ENCODE measurements at places on chromosomes 13 and 19. TPM values are rescaled to one million over a fixed set of nuclear protein-coding genes. Genes with fewer than 3 reads are reported as not detected.

DNA sequence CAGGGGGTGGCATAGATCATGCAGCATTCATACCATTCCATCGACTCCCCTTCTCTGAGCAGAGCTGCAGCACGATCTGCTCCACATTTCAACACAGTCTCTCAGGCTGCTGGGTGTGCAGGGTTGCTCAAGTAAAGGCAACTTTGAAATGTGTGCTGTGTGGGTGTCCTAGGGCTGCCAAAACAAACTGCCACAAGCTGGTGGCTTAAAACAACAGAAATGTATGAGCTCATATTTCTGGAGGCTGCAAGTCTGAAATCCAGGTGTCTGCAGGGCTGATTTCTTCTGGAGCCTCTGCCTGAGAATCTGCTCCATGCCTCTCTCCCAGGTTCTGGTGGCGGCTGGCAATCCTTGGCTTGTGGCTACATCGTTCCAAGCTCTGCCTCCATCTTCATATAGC is 63.7 kb upstream of the WDFY2 start:
- no peak for DNase-seq

GRCh38 chr13:77513719-77514335 is 21.7 kb upstream of the SCEL start:
- DNase-seq: no peak

- no peak for DNase-seq
Observed at GRCh38 chr13:26259634-26260033, 5.7 kb downstream of the CDK8 start.

Gene ZNF563
- total RNA-seq: 2.3 TPM

Gene NTN5
- 1.3 TPM for total RNA-seq

Gene ADPRHL1
- total RNA-seq: 2.9 TPM

DNA sequence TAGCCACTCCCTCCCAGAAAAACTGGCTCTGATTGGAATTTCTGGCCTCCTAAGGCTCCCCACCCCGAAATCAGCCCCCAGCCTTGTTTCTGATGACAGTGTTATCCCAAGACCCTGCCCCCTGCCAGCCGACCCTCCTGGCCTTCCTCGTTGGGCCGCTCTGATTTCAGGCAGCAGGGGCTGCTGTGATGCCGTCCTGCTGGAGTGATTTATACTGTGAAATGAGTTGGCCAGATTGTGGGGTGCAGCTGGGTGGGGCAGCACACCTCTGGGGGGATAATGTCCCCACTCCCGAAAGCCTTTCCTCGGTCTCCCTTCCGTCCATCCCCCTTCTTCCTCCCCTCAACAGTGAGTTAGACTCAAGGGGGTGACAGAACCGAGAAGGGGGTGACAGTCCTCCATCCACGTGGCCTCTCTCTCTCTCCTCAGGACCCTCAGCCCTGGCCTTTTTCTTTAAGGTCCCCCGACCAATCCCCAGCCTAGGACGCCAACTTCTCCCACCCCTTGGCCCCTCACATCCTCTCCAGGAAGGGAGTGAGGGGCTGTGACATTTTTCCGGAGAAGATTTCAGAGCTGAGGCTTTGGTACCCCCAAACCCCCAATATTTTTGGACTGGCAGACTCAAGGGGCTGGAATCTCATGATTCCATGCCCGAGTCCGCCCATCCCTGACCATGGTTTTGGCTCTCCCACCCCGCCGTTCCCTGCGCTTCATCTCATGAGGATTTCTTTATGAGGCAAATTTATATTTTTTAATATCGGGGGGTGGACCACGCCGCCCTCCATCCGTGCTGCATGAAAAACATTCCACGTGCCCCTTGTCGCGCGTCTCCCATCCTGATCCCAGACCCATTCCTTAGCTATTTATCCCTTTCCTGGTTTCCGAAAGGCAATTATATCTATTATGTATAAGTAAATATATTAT is 6.1 kb downstream of the FOSB start:
- no peak for DNase-seq

- DNase-seq: no peak
Observed at GRCh38 chr13:101755228-101755887, 302.9 kb downstream of the ITGBL1 start.

- DNase-seq: no peak
Observed at GRCh38 chr13:80751854-80752253, 410.9 kb upstream of the SPRY2 start.

DNA sequence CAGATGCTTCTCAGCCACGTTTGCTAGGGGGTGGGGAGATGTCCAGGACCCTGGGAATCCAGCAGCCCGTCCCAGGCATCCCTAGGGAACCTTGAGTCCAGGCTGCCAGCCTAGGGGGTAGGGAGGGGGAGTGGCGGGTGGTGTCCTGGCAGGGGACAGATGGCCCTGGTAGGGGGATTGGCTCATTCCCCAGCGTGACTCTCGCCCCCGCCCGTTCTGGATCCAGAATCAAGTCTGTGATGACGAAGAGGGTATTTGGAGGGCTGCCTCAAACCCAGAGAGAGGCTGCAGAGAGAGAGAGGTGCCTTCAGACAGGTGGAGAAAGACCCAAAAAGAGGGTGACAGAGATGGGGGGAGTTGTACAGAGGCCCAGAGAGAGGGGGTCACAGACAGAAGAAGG is 4.1 kb downstream of the SLC17A7 start:
- DNase-seq: no peak

Gene ZNF709
- 3.4 TPM for total RNA-seq

Gene B3GNT8
- 1.5 TPM for total RNA-seq

DNA sequence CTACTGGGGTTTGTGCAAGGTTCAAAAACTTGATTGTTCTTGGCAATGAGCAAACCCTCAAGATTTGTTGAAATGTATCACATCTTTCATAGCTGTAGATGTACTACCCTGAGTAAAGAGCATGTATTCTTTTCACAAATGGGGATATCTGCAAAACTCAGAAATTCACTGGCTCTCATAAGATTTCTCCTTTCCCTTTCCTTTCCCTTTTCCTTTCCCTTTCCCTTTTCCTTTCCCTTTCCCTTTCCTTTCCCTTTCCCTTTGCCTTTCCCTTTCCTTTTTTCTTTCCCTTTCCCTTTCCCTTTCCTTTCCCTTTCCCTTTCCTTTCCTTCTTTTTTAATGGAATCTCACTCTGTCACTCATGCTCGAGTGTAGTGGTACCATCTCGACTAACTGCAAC is 69.1 kb downstream of the FNDC3A start:
- no peak for DNase-seq

Gene MAST1
- total RNA-seq: 0.32 TPM

GRCh38 chr13:97423300-97424045 is 10.5 kb upstream of the RAP2A start:
- no peak for DNase-seq

- no peak for DNase-seq
Observed at GRCh38 chr13:113936166-113936965, 37.5 kb downstream of the C13orf46 start.

DNA sequence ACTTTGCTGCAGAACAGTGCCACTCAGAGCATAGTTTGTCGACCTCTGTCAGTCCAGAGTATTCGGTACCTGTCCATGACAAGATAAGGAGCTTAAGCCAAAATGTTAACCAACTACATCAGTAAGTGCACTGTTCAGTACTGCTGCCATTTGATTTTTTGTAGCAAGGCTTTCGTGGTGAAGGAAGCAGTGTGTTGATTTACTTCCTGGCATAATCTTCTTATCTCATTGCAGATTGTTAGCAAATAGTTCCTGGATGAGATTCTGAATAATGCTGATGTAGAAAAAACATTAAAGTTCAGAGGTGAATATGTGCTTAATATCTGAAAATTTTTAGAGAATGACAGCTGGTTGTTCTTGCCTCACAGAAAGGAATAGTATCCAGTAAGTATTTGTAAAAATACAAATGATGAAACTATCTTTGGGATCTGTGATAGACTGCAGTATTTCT is 85.7 kb downstream of the LRRC63 start:
- DNase-seq: no peak

GRCh38 chr13:51322826-51323225 is 16.7 kb upstream of the SERPINE3 start:
- DNase-seq: no peak

DNA sequence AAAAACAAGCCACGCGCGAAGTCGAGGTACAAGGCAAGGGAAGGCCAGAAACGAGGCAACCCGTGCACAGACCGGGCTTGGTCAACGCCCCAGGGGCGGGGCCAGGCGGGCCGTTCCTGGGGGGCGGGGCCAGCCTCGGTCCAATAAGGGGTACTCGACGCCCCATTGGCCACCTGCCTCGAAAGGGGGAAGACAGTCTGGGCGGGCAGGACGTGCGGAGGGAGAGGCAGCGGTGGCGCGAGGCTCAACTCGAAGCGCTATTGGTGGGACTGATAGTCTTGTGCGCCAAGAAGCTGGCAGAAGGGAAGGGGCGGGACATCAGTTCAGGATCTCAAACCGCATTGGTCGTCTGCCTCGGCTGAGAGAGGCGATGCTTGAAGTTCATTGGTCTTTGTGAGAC is at the start of gene LYPD4:
Gene LYPD4, minus strand, starts transcription at position 83 of the 400 bp plus-strand sequence. CDS start 5,398 bp downstream, outside the sequence.
- no peak for DNase-seq

- no peak for DNase-seq
Observed at GRCh38 chr13:39788102-39788501, 132.6 kb downstream of the COG6 start.

DNA sequence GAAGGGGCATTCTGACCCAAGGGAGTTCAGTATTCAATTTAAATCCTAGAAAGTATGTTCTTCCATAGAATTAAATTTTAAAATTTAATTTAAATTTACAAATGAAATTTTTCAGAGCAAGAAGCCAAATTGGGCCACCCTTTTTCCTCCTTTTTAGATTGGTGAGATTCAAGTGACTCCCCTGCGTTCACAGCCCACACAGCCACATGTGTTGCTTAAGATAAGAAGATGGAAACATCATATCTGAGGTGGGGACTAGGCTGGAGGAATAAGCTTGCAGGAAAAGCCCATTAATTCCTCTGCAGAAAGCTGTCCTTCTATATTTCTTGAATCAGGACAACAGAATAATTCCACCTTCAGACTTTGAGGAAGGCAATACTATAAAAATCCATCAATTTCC is 392.7 kb upstream of the ZNF507 start:
- DNase-seq: no peak

GRCh38 chr13:29507356-29507755 is 88.1 kb downstream of the SLC7A1 start:
- DNase-seq: no peak

DNA sequence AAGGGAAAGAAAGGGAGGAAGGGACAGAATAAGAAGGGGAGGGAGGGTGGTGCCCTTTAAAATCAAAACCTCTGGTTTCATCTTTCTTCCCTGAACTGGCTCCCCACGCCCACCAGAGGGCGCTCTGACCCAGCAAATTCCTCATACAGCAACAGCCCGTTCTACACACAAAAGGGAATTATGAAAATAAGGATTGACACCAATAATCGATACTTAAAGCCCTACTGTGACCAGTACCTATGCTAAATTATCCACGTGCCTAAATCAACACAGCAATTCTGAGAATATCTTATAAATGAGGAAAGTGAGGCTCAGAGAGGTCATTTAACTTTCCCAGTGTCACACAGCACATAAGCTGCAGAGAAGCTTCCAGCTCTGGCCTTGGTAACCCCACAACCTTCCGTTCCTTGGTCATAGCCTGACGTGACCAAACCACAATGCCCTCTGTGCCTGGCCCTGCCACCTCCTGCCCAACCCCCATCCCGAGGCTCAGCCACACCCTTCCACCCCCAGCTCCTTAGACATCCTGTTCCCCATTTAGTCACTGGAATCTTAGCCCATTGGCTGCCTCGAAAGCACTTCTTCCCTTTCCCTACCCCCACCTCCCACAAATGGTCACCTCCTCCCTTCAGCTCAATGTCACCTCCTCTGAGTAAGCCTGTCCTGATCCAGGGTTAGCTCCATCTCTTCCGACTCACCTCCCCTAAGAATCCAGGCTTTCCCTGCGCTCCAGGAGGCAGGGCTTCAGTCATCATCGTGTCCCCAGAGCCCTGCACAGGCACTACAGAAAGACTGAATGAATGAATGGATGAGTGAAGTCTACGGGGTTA is 34.2 kb upstream of the PNMA8B start:
- DNase-seq: no peak

Gene DZIP1
- 45.0 TPM for total RNA-seq

DNA sequence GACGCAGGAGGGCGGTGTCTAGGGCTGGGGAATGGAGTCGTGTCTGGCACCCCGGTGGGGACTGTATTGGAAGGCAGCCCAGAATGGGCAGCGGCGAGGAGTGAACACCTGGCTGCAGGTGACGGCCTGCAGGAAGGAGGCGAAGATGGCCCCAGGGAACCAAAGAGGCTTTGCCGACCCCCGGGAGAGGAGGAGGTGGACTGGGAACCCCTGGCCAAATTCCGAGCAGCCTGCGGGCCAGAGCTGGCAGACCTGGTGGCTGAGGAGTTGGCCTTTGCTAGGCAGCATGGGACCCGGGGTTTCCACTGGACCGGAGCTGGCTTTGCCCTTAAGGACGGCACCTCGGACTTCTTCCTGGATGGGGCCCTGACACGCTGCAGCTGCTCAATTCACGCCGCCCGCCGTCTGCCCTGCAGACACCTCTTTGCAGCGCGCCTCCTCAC is 25.9 kb downstream of the ZSWIM9 start:
- DNase-seq: no peak

GRCh38 chr19:33445442-33446329 is 72.2 kb downstream of the CEBPG start:
- DNase-seq: no peak

- DNase-seq: no peak
Observed at GRCh38 chr19:47267350-47267759, 7.3 kb upstream of the INAFM1 start.

DNA sequence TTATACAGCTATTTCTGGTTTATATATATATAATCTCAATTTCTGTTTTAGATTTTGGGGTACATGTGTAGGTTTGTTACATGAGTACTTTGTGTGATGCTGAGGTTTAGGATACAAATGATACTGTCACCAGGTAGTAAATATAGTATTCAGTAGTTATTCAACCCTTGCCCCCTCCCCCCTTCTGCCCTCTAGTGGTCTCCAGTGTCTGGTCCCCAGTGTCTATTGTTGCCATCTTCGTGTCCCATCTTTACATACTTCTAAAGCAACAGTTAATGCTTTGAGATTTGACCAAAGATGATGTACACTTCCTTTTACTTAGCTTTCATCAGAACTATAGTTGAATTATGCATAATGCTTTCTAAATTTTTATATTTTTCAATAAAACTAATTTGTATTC is 1623.4 kb upstream of the PRR20A start:
- DNase-seq: no peak

- DNase-seq: peak; percentile 77
Observed at GRCh38 chr13:113561417-113562084, 23.0 kb upstream of the TFDP1 start.

Gene CBARP
- 7.0 TPM for total RNA-seq

DNA sequence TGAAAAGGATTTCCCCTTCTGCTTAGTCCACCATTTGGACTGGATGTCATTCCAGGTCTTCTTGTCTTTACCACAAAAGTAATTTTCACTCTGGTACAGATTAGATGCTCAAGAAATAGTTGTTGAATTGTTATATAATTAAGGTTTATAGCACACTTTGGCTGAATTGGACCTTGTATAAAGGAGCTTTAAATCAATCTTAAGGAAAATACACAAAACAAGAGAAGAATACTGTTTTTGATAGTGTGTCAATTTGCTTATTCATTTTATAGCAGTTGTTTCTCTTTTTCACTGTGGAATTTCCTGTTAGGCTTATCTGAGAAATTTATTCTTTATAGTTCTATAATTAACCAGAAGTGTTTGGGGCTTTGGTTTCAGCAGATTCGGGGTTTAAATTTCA is 62.7 kb upstream of the TDRD3 start:
- DNase-seq: no peak
